Esophagus muscularis mucosa (tissue), 4 donors: ENCODE measurements at places on chromosomes 7 and 10. TPM values are rescaled to one million over a fixed set of nuclear protein-coding genes. Genes with fewer than 3 reads are reported as not detected.
A peak's percentile ranks its signal among the peaks of the same experiment; 100 is the strongest.

DNA sequence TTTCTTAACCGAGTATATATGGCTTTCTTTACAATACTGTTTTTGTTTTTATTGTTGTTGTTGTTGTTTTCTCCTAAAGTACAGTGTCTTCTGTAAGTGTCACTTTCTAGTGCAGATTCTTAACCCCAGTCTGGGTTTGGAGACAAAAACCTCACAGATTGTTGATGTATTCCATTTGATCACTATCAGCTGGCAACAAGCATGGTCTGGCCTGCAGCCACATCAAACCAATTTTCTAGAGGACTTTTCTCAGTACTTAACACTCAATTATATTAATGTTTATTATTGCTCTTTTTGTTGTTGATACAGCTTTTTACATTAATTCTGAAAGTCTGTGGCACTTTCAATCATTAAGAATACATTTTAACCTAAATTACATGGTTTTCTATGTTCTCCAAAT is 17.1 kb downstream of the LRRN3 start:
- DNase-seq: no peak
- H3K4me1 ChIP-seq: peaks cover 13% of the 10 kb centered on the region
- no peak overlapping the region for H3K4me3 ChIP-seq
- no peaks in the 10 kb centered on the region for H3K27me3 ChIP-seq
- H3K36me3 ChIP-seq: no peaks in the 10 kb centered on the region
- H3K27ac ChIP-seq: no peak overlapping the region

The COL13A1 gene
- total RNA-seq: 2.0 TPM

- H3K4me3 ChIP-seq: no peak overlapping the region
- H3K27me3 ChIP-seq: no peaks in the 10 kb centered on the region
Observed at GRCh38 chr7:37706804-37707203, 23.2 kb downstream of the GPR141 start.

GRCh38 chr7:81236560-81236959 is 317.7 kb upstream of the SEMA3C start:
- H3K4me1 ChIP-seq: peaks cover 4% of the 10 kb centered on the region
- no peaks in the 10 kb centered on the region for H3K36me3 ChIP-seq
- H3K4me3 ChIP-seq: no peak overlapping the region
- no peak for DNase-seq
- H3K27me3 ChIP-seq: no peaks in the 10 kb centered on the region

- H3K4me1 ChIP-seq: no peaks in the 10 kb centered on the region
- H3K27me3 ChIP-seq: no peaks in the 10 kb centered on the region
- no peaks in the 10 kb centered on the region for H3K36me3 ChIP-seq
- DNase-seq: no peak
- H3K4me3 ChIP-seq: no peak overlapping the region
Observed at GRCh38 chr7:92875719-92876118, 39.3 kb upstream of the CDK6 start.

The CARD11 gene
- 0.42 TPM for total RNA-seq

DNA sequence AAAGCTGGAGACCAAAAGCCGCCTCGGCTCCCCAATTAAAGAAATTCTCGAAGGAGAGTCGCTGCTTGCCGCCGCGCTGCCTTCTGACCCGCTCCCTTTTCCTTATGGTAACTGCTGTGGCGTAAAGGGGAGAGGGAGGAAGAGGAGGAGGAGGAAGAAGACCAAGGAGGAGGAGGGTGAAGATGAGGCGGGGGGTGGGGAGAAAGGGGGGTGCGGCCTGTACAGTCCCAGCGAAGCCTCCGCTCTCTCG is 388 bp downstream of the CNOT4 start:
- peak overlapping the region; percentile 91 for H3K27ac ChIP-seq
- H3K27me3 ChIP-seq: no peaks in the 10 kb centered on the region
- H3K36me3 ChIP-seq: no peaks in the 10 kb centered on the region
- DNase-seq: no peak
- peaks cover 47% of the 10 kb centered on the region for H3K4me1 ChIP-seq

The CCDC172 gene
- not detected for total RNA-seq

DNA sequence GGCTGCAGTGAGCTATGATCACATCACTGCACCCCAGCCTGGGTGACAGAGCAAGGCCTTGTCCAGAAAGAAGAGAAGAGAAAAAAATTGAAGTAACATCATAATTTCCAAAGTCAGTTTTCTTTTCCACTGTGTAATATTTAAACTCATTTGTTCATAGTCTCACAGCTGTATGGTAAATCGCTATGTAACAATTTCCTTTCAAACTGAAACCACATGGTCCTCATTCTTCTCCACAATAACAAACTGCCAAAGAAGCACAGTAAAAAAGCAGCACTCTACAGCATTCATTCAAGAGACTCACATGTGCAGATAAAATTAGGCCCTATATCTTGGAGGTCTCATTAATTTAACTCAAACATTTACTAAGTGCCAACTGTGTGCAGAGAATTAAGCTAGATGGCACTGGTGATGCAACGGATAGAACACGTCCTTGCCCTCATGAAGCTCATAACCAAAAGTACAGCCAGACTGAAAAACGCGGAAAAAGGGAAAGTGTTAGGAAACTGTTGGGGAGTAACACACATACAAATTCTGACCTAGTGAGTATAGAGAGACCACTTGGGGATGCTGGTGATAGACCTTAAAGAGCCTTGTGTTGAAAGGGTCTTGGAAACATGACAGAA is 174.0 kb upstream of the KCTD7 start:
- H3K4me3 ChIP-seq: no peak overlapping the region
- no peak for DNase-seq
- H3K36me3 ChIP-seq: no peaks in the 10 kb centered on the region
- no peaks in the 10 kb centered on the region for H3K27me3 ChIP-seq

DNA sequence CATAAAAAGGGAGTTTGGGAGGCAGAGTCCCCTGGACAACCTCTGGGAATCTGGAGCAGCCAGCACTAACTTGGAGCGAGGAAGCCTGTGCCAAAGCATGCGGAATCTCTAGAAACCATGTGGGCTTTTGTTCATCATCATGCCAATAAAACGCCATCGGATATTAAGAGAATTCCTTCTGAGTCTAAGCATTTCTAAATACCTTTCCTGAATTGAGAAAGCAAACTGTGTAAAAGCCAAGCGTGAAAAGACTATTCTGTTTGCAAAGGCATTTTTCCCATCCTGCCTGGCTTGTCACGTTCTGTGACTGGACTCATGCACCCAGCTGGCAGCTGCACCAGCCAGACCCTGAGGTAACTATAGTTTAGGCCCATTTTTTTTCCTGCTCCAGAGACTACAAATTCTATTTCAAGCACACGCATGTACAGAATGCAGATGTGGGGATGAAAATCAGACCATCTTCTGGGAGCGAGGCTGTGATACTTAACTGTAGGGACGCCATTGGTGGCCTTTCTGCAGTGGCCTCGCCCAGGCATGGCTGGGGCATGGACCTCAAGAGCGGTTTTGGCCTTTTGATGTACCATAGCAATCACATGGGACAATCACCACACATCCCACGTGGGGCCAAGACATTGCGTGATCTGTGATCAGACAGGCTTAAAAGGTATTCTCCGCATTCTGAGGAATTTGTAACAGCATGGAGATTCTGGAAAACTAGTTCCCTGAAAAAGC is 218.9 kb downstream of the KIAA1217 start:
- H3K4me1 ChIP-seq: peaks cover 6% of the 10 kb centered on the region
- no peak overlapping the region for H3K27ac ChIP-seq
- no peak overlapping the region for H3K4me3 ChIP-seq
- DNase-seq: no peak
- H3K36me3 ChIP-seq: peaks cover 3% of the 10 kb centered on the region

The TMEM273 gene
- 11.6 TPM for total RNA-seq

The TRPV5 gene
- total RNA-seq: not detected

- no peak overlapping the region for H3K27ac ChIP-seq
- H3K27me3 ChIP-seq: no peaks in the 10 kb centered on the region
- DNase-seq: peak; percentile 8
Observed at GRCh38 chr10:108443636-108444035, 1279.1 kb upstream of the SORCS1 start.

The BAIAP2L1 gene
- 1.7 TPM for total RNA-seq

DNA sequence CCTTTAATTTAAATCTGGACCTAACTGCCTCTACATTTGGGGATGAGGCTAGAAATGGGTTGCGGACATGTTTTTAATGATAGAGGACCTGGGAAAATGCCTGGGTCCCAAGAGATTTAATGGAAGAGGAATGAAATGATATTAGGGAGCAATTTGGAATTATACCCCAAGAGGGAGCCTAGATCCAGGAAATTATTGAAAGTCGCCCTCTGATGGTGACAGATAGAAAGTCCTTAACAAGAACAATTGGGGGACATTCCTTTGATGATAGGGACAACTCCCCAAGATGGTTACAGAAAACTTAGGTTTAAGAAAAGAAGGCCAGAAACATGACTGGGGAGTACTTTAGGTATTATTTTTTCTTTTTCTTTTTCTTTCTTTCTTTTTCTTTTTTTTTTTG is 9.5 kb upstream of the TSGA13 start:
- no peaks in the 10 kb centered on the region for H3K36me3 ChIP-seq
- H3K27ac ChIP-seq: no peak overlapping the region
- H3K4me1 ChIP-seq: no peaks in the 10 kb centered on the region
- H3K27me3 ChIP-seq: no peaks in the 10 kb centered on the region
- DNase-seq: no peak
- no peak overlapping the region for H3K4me3 ChIP-seq

DNA sequence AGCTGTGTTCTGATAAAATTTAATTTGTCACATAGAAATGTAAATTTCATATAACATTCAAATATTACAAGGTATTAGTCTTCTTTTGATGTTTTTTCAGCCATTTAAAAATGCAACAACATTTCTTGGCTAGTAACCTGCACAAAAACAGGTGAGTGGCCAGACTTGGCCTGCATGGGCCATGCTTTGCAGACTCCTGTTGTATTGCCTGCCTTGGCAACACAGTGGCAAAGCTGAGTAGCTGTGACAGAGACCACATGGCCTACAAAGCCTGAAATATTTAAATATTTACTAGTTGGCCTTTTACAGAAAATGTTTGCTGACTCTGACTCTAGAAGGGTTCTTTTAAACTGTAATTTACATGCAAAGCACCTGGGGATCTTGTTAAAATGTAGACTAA is 13.5 kb upstream of the TBX20 start:
- H3K4me3 ChIP-seq: no peak overlapping the region
- no peak overlapping the region for H3K27ac ChIP-seq
- no peaks in the 10 kb centered on the region for H3K36me3 ChIP-seq
- H3K4me1 ChIP-seq: no peaks in the 10 kb centered on the region

GRCh38 chr10:59702347-59702746 is 7.3 kb downstream of the SLC16A9 start:
- DNase-seq: no peak
- H3K4me3 ChIP-seq: no peak overlapping the region
- H3K4me1 ChIP-seq: no peaks in the 10 kb centered on the region

The H2BK1 gene
- total RNA-seq: not detected

The PRLHR gene
- total RNA-seq: 3.0 TPM

DNA sequence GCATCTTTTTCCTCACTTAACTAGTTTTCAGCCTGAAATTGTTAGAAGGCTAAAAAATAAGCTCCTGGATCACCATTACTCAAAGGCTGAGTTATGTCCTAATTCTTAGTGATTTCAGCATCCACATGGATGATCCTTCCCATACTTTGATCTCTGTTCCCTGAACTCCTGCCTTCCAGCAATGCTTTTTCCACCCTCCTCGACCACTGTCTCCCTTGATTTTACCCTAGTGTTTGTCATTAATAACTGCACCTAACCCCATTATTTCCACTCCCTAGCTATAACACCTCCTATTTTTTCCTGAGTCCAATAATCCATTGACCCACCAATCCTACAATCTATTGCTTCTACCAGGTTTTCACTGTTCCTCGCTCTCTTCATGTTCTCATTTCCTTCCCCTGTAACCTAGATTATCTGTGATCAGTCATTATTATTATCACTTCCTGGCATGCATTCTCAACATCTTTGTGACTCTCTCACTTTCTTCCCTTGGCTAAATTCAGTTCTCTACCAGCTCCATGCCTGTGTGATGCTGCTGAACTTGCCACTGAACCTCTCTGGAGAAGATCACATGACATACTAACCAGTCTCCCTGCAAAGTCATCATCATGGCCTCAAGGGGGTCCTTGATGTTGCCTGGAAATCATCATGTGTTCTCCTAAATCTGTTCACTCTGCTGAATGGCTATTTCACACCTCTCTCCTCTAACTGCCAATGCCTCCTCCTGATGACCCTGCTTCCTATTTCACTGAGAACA is 6.5 kb upstream of the CALU start:
- no peak overlapping the region for H3K27ac ChIP-seq
- no peak for DNase-seq
- no peaks in the 10 kb centered on the region for H3K27me3 ChIP-seq

- DNase-seq: no peak
- peaks cover 66% of the 10 kb centered on the region for H3K4me1 ChIP-seq
- peak overlapping the region; percentile 48 for H3K27ac ChIP-seq
- no peaks in the 10 kb centered on the region for H3K27me3 ChIP-seq
- peaks cover 98% of the 10 kb centered on the region for H3K36me3 ChIP-seq
- no peak overlapping the region for H3K4me3 ChIP-seq
Observed at GRCh38 chr10:29470355-29470705, 164.4 kb downstream of the SVIL start.

The MEOX2 gene
- 14.7 TPM for total RNA-seq

The TRIM8 gene
- total RNA-seq: 150 TPM

DNA sequence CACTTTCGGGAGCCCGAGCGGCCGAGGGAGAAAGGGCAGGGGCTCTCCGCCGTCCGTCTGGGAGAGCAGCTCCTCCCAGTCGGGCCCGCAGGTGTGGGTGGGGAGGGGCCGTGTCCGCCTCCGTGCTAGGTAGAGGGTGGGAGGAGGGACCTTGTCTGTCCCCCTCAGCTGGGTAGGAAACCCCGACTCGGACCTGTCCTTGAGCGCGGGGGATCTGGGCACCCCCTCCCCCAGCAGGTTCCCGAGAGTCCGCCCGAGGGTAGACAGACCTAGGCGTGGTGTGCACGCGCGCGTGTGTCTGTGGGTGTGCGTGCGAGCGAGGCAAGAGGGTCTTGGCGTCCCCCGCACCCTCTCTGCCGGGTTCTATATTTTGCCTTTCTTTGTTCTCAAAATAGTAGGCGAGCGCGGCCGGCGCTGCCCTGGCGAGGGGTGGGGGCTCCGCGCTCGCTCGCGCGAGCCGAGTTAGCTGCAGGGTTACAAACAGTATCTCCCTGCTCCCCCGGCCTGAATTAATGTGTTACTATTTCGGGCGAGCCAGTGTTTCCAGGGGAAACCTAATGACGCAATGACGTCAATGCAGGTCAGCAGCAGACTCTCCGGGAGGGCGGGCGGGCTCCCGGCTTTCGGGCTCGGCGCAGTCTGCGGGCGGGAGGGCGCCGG is 73.9 kb upstream of the LEP start:
- H3K4me1 ChIP-seq: peaks cover 28% of the 10 kb centered on the region
- H3K4me3 ChIP-seq: peak overlapping the region; percentile 60
- no peaks in the 10 kb centered on the region for H3K36me3 ChIP-seq

DNA sequence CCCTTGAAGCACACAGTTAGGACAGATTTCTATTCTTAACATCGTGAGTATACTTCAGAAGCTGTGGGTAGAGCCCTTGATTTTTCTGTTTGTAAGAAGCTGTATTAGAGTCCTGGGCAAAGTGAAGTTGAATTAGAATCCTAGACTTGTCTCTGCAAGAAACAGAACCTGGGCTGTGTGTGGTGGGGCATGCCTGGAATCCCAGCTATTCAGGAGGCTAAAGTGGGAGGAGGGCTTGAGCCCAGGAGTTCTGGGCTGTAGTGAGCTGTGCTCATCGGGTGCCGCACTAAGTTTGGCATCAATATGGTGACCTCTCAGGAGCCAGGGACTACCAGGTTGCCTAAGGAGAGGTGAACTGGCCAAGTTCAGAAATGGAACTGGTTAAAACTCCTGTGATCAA is 183.4 kb downstream of the GNAI1 start:
- H3K4me3 ChIP-seq: no peak overlapping the region
- H3K4me1 ChIP-seq: peaks cover 9% of the 10 kb centered on the region
- no peak for DNase-seq
